NCI-H345 (cell line): ENCODE measurements at places on chromosomes 2 and 18.

DNA sequence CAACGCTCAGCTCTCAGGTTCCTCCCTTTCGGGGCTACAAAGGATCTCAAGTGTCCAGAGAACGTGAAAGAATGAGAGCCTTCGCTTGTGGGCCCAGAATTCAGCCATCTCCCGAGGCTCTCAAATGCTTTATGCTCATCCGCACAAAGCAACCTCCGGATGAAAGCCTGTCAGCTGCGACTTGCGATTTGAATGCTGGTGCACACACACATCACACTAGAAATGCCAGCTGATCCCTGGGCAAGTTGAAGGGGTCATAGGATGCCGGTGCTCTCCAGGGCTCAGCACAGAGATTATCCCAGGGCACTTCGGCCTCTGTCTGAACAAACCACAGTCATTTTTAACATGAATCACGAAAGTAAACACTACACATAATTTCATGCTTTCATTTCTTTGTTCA, 141.8 kb upstream of the MYT1L start:
- no peak for DNase-seq

GRCh38 chr2:138446043-138446442, 55.5 kb upstream of the SPOPL start:
- no peak for DNase-seq

DNA sequence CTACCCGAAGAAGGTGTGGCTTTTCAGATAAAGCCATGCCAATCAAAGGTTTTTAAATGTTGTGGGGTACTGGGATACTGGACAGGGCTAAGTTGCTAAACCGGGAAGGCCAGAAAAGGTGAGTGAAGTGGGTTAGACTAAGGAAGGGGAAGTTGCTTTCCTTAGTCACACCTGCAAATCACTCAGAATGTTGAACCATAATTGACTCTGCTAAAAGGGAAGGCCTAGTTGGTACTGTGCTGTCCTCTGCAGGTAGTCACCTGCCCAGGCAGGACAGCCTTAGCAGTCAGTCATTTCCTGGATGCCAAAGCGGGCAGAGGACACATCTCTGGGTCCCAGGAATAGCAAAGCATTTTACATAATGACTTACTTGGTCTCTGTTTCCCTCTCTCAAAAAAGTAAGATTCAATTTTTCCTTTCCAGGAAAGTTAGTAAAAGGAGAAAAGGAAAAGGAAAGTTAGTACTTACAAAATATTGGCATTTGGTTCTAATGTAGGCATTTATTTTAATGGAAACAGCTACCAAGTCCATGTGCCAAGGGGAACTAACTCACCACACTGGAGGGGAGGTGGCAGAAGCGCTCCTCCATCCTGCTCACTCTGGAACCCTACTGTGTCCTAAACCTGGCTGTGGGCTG, 60.3 kb downstream of the RFTN2 start:
- DNase-seq, result peak; percentile 32

GRCh38 chr18:55856679-55857078, 268.7 kb upstream of the TCF4 start:
- DNase-seq, result no peak

- no peak for DNase-seq
These were observed 2.0 kb downstream of the GAREM2 start for GRCh38 chr2:26174691-26175465.

DNA sequence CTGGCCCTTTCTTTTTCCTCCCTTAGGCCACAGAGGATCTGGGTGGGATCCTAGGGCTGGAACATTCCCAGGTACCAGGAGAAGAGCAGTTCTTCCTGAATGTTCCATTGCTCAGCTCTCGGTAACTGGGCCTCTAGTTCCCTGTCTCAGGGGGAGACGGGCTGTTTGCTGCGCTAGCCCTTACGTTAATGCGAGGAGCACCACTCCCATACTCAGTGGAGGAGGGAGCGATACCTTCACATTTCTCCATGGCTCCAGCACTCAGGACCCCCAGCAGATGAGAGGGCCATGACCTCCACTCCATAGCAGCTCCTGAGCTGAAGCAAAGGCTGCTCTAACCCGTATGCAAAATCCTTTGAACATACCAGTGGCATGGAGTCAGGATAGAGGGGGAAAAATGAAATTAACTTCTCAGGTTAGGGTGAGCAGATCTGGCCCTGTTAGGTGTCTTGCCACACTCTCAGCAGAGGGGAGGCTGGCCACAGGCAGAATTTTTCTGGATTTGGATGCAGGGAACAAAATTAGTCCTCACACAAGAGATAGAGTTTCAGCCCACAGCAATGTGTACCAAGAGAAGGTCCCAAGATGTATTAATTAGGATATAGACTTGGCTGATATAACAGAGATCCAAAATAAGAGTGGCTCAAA, 206.7 kb downstream of the ZFP36L2 start:
- no peak for DNase-seq

GRCh38 chr2:213015387-213016165, 135.8 kb downstream of the IKZF2 start:
- no peak for DNase-seq

DNA sequence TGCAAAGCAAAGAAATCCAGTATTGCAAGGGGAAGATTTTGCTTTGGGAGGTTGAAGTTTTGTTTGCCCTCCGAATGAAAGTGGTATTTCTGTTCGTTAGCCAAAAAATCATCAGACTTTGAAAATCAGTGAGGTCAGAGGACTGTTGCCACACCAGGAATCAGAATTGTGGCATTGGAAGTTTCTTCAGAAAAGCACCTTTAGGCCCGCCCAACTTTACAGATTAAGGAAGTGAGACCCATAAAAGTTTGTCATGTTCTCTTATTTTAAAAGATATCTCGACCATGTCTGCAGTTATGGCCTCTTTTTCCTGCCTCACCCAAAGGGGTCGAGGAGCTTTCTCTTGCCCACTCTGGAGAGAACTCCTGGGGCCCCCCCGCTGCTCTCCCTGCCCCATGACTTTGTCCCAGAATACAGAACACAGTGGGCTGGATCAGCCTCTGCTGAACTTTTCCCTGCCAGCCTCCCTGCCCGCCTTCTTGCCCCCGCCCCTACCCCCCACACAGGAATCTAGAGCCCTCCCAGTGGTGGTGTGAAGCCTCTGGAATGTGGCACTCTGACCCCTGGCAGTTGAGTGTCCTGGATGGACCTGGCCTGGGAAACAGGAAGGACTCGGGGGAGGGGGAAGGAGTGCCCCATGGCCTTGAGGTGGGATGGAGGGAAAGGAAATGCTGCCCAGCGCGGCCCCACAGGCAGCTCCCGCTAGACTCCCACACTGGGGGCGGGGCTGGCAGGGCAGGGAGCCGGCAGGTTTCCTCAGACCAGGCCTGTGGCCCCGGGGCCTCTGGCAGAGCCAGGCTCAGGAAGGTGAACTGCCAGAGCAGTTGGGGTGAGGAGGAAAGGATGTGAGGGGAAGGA, 25.3 kb downstream of the CRIM1 start:
- no peak for DNase-seq

- no peak for DNase-seq
These were observed 38.6 kb upstream of the TTN start for GRCh38 chr2:178845566-178846457.

DNA sequence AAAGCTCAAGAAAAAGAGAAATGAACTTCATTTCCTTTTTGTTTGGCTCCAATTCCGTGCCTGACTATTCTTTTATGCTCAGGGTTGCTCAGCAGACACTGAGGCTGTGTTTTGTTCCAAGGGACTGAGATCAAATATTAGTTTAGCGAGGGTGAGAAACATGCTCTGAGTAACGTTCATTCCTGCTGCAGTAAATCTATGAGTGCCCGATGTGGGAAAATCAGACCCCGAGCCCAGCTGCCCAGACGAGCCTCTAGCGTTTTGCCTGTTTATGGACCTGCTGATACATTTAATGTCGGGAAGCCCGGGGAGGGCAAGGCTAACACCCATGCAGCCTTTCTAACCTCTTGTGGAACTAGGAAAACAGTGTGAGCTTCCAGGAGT, 119.2 kb downstream of the VAPA start:
- DNase-seq, result no peak

GRCh38 chr2:17583166-17583565, 42.7 kb downstream of the VSNL1 start:
- peak; percentile 56 for DNase-seq

GRCh38 chr2:173458991-173459780, 104.5 kb downstream of the CDCA7 start:
- DNase-seq, result no peak

- DNase-seq, result no peak
These were observed 38.3 kb upstream of the ATP6V1B1 start for GRCh38 chr2:70897203-70897976.

DNA sequence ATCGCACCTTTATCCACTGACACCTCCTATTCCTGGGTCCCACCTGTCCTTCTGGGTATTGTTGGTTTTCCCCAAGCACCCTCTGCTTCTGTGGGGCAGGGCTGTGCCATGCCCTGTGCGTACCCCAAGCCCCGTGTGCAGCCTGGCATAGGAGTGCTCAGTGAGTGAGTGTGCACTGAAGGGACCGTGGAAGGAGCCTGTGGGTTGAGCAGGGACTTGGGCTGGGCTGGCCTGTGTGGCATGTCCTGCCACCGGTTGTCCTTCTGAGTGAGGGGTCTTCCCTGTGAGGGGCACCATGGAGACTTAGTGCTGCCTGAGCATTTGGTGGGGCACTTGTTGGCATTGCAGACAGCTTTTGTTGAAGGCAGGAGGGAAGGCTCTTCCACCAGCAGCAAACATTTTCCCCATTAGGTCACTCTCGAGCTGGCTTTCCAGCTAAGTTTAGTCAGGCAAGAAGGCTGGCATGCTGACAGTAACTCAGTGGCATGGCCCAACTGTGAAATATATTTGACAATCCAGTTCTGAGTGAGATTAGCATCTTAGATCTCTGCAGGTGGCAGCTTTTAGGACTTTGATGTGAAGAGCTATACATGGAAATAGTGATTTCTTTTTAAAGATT, 64.7 kb downstream of the LPIN1 start:
- DNase-seq, result no peak

DNA sequence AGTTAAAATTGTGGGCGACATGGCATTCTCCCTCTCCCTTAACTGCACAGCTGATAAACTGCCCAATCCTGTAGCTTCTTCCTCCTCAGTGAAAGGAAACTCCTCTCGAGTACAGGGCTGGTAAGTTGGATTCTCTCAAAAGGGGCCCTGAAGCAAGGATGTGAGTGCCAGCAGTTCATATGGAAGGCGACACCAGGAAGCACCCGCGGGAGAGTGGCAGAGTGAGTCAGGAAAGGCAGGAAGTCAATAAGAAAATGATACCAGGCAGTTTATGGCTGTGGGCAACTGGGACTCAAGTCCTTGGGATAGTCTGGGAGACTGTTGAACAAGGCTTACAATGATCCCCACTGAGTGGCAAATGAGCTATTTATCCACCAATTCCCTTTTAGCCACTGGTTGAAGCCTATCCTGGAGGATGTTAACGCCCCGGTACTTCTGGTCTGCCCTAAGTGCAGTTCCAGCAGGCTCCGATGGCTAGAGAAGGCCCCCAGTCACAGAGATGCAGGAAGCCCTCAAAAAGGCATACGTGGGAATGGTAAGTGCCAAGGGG, 34.8 kb downstream of the ABHD3 start:
- DNase-seq, result no peak

- no peak for DNase-seq
These were observed 187.6 kb upstream of the ARL4C start for GRCh38 chr2:234684466-234684865.

- DNase-seq, result no peak
These were observed 105.4 kb downstream of the POLR1A start for GRCh38 chr2:86000131-86000937.

GRCh38 chr2:128732976-128733431, 414.3 kb upstream of the HS6ST1 start:
- DNase-seq, result no peak

DNA sequence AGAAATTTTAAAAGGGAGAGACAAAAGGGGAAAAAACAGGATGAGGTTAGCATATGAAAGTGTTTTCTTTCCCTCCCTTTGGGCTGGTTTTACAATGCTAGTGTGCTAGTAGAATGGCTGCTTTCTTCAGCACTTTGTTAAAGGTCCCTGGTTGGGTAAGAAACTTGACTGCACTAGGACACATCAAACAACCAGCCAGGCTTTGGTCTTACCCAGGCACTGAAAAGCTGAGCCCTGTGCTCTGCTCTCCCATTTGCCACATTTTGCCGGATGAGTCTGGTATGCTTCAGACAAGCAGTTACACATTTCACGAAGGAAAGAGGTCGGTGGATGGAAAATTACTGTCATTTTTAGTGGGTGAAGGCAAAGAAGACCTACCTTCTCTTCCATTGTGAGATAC, 242.0 kb downstream of the DPP10 start:
- no peak for DNase-seq

- DNase-seq, result no peak
These were observed 174.2 kb upstream of the OSR1 start for GRCh38 chr2:19532547-19533196.

DNA sequence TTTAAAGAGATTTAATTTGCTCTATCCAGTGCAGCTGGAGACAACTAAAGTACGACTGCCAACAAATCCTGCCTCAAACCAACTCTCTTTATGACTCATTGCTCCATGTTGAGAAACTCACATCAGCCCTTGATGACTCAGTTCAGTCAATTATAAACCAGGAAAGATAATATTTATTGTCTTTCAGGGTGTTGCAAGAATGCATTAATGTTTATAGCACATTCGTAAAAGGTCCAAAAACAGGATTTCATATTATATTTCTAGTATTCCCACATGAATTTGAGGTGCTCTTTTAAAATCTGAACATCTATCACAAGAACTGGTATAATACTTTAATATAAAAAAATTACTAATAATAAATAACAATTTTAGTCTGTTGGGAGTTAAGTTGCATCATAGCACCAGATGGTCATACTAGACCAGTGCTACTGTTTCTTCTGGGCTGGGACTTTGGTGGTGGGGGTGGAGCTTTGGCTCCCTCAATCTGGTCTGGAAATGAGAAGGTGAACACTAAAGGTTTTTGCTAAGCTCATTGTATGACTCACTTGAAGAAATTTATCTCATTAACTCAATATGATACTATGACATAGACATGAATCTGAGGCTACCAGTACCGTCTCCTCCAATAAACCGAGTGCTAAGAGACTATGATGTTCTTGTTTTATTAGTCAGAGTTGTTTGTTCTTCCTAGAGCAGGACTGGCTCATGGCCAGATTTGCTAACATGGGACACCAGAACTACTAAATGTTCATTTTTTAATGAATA, 26.6 kb upstream of the MAP3K20 start:
- no peak for DNase-seq
